ENCODE measurements at places on chromosomes 3 and 15.

- DNase-seq = no peak
Observed at GRCh38 chr3:113620091-113620490, 76.4 kb downstream of the USF3 start.

GRCh38 chr15:78369161-78369560 lies 29.0 kb downstream of the CRABP1 start:
- no peak for DNase-seq

- DNase-seq = no peak
Observed at GRCh38 chr3:88059380-88060170, 520 bp downstream of the ZNF654 start.

GRCh38 chr15:76996526-76997401 lies 1.8 kb downstream of the PSTPIP1 start:
- DNase-seq = no peak

GRCh38 chr3:190498293-190498692 lies 15.6 kb upstream of the IL1RAP start:
- no peak for DNase-seq

- peak; percentile 60 for DNase-seq
Observed at GRCh38 chr3:15332405-15333098, at the start of gene SH3BP5. Gene SH3BP5 (minus strand): TSS chr3:15332586. CDS start chr3:15332408, 178 bp downstream.

DNA sequence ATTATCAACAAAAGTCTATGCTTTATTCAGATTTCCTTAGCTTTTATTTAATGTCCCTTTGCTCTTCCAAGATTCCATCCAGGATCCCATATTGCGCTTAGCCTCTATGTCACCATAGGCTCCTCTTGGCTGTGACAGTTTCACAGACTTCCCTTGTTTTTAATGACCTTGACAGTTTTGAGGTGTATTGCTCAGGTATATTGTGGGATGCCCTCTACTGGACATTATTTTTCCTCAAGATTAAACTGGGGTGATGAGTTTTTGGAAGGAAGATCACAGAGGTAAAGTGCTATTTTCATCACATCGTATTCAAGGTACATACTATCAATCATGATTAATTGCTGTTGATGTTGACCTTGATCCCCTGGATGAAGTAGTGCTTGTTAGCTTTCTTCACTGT lies 99.1 kb upstream of the SMAD3 start:
- DNase-seq = no peak

DNA sequence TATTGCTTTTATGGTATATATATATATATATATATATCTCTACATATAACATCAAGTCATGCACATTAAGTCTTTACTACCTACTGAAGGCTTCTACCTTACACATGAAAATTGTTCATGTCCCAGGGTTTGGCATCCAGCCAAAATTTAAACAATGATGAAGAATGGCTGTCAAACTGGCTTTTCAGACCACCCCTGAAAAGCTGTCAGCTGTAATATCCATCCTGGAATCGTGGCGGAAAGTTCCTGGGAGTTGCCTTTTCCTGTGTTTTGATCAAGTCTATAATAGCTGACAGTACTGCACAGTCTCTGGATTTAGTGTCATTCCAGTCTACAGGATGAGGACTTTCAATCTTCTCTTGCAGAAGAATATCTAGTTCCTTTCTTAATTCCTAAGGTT lies 48.3 kb downstream of the DHX36 start:
- no peak for DNase-seq

- DNase-seq = no peak
Observed at GRCh38 chr3:122067214-122067550, 12.0 kb downstream of the CD86 start.

- no peak for DNase-seq
Observed at GRCh38 chr15:31487811-31488436, 161.3 kb downstream of the KLF13 start.

- no peak for DNase-seq
Observed at GRCh38 chr3:55427739-55428138, 59.4 kb downstream of the WNT5A start.

GRCh38 chr3:56365905-56366640 lies 102.2 kb downstream of the ERC2 start:
- DNase-seq = no peak

DNA sequence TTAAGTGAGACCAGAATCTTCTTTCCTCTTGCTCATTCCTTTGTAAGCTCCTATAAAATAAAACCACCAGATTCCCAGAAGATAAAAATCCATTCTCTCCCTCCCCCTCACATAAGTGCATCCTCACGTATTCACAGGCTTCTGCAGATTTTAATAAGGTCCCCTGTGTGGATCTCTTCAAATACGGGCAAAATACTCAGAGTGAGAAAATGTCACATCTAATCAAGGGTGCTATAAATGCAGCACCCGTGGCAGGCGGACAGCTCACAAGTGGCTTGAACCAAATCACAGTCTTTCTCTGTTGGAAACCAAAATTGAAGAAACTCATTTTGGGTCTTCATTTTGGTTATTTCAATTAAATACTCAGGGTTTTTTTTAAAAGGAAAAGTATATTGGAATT lies 212.9 kb upstream of the CMC1 start:
- DNase-seq = no peak

GRCh38 chr15:77496715-77497109 lies 76.0 kb downstream of the HMG20A start:
- peak; percentile 62 for DNase-seq

- no peak for DNase-seq
Observed at GRCh38 chr3:155554777-155555451, 190.0 kb downstream of the PLCH1 start.

All from stimulated activated CD8-positive, alpha-beta memory T cell treated with anti-CD3 and anti-CD28 coated beads, Interleukin-4, amount 100 ng/mL, for 24 hours (primary cell).